ENCODE measurements at places on chromosomes 3 and 15.

DNA sequence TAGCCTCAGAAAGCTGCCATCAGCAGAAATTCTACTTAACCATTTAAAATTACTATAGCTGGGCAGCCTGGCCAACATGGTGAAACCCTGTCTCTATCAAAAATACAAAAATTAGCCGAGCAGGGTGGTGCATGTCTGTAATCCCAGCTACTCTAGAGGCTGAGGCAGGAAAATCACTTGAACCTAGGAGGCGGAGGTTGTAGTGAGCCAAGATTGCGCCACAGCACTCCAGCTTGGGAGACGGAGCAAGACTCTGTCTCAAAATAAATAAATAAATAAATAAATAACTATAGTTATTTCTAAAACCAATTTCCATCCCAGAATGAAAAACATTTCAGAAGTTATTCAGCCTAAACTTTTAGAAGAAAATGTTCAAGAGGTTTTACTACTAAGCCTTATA, 25.1 kb downstream of the LRRFIP2 start:
- no peak for DNase-seq

- no peak for DNase-seq
Measured at GRCh38 chr3:181868576-181869082, 156.9 kb downstream of the SOX2 start.

GRCh38 chr3:132870541-132870940, 148.3 kb upstream of the NPHP3 start:
- no peak for DNase-seq

- no peak for DNase-seq
Measured at GRCh38 chr15:79643393-79643792, 211.3 kb downstream of the MINAR1 start.

GRCh38 chr15:90154861-90155626, 46.1 kb upstream of the SEMA4B start:
- DNase-seq, result no peak

DNA sequence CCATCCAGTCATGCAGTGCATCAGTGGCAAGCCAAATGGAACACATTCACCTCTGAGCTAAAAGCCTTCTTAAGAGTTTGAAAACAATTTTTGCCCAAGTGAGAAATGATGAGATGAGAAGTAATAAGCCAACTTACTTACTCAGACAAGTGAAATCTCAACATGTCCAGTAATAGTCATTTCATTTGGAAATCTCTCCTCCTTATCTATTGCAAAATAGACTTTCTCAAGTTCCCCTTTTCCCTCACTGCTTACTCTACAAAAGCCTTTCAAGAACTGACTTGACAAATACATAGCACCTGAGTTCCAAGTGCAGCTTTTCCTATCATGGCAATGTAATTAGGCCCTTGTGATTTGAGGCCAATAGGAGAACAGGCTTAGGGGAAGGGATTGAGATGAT, 282.3 kb downstream of the SLC9A9 start:
- DNase-seq, result no peak

DNA sequence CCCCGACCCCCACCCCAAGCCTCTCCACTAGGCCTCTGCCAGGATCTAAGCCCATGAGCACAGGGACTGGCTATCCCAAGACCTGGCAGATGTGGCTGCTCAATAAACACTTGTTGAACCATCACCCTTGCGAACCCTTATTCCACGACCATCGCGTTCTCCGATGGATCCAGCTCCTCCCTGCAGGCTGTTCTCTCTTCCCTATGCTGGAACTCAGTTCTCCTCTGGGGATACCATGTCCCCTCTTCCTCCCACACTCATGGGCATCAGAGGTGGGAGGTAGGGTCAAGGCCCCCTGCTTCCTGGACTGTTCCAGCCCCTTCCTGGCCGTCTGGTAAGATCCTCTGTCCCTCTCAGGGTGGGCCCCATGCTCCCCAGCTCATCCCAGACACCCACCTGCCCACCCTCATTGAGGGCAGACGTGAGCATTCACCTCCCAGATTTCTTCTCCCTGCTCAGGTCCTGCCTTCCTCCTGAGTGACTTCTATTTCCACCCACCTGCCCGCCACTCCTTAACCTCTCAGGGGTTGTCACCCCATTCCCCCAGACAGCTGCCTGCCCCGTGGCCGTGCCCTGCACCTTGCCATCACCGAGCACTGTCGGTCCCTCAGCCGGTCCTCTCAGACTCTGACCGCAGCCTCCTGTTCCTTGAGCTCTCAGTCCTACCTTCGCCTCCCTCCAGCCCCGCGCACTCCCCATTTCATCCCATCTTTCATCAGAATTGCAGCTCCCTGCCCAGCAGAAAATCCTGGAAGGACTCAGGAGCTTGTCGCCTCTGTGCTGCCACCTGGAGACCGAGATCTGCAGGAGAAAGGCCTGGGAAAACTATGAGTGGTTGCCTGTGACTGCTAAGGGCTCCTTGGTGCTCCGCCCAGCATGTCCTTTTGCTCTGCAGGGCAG, 42.0 kb downstream of the PML start:
- DNase-seq, result peak; percentile 65

- DNase-seq, result peak; percentile 62
Measured at GRCh38 chr3:104564045-104564643, 802.6 kb upstream of the ALCAM start.

- no peak for DNase-seq
Measured at GRCh38 chr3:23294770-23295387, 91.8 kb downstream of the UBE2E2 start.

- no peak for DNase-seq
Measured at GRCh38 chr3:4756057-4756775, 223.0 kb upstream of the BHLHE40 start.

- no peak for DNase-seq
Measured at GRCh38 chr3:160828880-160829279, 72.8 kb downstream of the PPM1L start.

DNA sequence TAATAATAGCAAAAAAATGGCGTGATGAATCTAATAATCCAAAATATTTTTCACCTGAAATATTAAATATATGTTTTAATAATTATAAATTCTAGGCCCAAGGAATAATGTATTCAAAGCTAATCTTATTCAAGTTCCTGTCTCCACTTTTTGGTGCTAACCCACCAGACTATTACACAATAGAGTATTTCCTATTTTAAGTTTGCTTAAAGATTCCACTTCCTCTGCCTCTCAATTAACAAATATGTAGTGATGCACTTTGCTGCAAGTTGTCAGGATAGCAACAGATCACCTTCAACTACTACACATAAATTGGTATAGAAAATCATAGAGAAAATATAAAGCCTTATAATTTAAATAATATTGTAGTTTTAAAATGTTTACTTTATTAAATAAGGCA, 467.5 kb downstream of the C3orf38 start:
- DNase-seq, result no peak

DNA sequence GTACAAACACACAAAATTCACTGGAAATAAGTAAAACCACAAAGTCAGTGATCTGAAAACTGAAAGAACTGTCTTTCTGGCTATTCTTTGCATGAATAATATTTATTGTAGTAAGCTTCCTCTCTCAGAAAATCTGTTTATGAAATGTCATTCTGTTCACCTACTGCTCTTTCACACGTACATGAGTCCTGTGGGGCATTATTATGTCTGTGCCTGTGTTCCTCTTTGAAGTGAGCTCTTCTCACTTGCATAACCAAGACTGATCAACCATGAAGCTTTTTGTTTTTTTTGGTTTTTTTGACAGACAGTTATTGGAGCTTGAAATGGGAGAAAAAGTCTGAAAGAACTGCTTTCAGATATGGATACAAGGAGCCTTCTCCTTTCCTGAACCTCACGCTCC, 195.8 kb downstream of the PLCH1 start:
- DNase-seq, result no peak

DNA sequence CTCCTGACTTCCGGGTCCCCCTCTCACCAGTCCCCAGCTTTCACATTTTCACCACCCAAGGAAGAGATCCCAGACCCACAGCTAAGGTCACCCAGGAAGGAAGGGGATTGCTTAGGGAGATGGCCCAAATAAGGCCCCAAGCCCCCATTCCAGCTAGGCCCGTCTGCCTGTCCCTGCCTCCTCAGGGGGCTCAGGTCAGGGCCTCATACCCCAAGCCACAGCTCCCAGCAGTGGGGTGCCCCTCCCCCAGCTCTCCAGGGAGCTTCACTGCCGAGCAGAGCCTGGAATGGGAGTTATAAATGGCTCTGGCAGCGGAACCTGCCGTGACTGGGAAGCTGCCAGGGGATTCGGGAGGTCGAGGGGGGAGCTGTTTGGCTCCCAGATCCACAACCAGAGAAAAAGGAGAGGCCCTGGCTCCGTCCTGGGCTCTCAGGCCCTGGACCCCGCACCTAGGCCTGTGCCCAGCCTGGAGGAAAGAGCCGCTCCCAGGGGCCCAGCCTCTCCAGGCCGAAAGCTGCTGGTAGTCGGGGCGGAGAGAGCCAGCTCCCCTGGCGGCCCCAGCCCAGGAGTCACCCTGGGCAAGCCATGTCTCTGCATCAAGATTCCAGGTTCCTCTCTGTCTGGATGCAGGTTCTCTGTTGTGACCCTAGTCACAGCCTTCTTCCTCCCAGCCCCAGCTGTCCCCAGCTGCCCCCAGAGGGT, 550 bp downstream of the CCDC9B start:
- DNase-seq, result no peak

- DNase-seq, result no peak
Measured at GRCh38 chr3:196918968-196919367, 23.4 kb downstream of the NCBP2 start.

GRCh38 chr3:44326019-44326418, 12.5 kb upstream of the TCAIM start:
- DNase-seq, result no peak

GRCh38 chr15:48177383-48177765, 721 bp downstream of the MYEF2 start:
- no peak for DNase-seq

- DNase-seq, result no peak
Measured at GRCh38 chr3:52791366-52791765, 3.2 kb upstream of the ITIH3 start.

DNA sequence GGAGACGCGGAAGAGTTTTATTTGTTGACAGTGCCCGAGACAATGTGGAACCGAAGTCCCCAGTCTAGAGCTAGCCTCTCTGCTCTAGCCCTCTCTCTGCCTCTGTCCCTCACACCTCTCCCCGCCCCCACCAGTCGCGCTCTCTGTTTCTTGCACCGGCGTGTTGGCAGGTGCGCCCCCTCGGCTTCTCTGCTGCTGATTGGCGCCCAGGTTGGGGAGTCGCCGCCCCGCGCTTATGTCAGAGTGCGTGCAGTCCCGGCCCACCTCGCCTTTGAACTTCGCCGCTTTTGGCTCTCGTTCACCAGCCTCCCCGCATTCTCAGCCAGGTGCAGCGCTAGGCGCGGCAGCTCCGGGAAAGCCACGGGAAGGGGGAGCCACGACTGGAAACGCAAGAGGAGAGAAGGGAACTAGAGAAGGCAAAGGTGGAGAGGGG, at the start of gene SOX14:
TSS of gene SOX14 (plus strand) at position 315 of the 433 bp plus-strand sequence. CDS start 470 bp downstream, outside the sequence.
- no peak for DNase-seq

DNA sequence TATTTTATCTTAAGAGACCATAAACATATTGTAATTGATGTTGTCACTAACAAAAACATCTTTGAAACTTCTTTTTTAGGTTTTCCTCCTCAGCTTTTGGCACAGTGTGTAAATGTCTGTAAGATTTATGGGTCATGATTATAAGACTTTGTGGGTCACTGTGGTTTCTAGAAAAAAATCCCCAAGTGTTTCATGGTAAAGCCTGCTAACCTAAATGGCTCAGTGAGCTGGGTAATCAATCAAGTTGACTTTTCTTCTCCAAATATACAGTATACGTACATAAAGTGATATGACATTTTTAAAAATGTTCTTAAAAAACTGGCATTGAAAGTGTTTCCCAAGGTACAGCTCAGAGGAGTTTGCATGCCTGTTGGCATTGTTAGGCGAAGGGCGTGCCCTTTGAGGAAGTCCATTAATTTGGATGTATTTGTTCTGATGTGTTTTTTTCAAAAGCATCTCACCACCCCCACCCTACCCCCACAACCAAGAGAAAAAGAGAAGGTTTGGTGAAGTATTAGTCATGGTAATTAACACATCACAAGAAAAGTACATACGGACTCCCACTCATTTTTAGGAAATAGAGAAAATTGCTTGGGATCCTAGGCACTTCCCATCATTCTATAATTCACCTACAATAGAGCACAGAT, 385.4 kb upstream of the LRRC3B start:
- no peak for DNase-seq

GRCh38 chr3:27345959-27346865, 23.0 kb downstream of the NEK10 start:
- no peak for DNase-seq

- no peak for DNase-seq
Measured at GRCh38 chr3:147368151-147368550, 38.2 kb downstream of the ZIC4 start.

All from lower leg skin (tissue), 4 donors.